WERI-Rb-1 (cell line): ENCODE measurements at places on chromosomes 4 and X.
A peak's percentile ranks its signal among the peaks of the same experiment; 100 is the strongest.

DNA sequence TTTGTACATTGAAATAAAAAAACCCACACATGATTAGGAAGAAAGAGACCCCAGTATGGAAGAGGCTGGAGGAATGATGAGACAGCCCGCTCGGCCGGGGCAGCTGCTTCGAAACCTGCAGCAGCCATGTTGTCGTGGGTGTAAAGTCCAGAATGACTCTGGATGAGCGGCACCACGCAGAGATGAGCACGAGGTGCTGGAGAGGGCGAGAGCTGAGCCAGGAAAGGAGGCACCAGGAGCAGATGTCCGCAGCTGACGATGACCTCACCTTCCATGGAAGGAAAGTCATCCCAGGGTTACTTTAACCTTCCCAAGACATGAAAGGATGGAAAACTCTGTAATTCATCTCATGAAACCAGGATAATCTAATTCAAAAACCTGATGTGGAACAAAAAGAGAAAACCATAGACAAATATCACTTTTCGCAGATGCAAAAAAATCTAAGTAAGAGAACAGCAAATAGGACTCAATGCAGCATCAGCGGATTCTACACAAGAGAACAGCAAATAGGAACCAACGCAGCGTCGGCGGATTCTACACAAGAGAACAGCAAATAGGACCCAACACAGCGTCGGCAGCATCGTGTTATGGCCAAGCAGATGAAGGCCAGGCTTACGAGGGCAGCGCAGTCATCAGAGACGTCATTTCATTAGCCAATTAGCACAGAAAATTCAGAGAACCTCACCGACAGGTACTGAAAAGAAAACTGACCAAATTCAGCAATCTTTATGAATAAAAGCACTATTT is 25.9 kb upstream of the SPON2 start:
- DNase-seq: no peak

- no peak for DNase-seq
Observed at GRCh38 chr4:166091912-166092510, 219.0 kb downstream of the TLL1 start.

GRCh38 chr4:177461606-177462005 is 19.4 kb upstream of the AGA start:
- no peak for DNase-seq

DNA sequence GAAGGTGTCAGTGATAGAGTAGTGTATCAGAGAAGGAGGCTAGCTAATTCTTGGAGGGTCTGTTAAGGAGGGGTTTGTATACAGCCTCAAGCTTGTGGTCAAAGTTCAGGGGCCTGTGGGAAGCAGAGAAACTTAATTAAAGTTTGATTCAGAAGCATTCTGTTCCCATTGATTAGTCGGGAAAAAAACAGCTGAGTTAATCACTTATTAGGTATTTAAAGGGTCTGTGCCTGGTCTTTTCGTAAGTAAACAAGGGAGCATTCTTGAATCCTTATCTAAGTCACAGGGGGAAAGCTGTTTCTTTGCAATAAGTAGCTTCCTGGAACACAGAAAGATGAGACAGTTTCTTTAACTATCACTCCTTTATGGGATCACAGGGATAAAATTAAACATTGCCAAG is 492.1 kb downstream of the PCDH10 start:
- DNase-seq: no peak

GRCh38 chrX:81195712-81196111 is 6.0 kb downstream of the HMGN5 start:
- DNase-seq: peak; percentile 63

DNA sequence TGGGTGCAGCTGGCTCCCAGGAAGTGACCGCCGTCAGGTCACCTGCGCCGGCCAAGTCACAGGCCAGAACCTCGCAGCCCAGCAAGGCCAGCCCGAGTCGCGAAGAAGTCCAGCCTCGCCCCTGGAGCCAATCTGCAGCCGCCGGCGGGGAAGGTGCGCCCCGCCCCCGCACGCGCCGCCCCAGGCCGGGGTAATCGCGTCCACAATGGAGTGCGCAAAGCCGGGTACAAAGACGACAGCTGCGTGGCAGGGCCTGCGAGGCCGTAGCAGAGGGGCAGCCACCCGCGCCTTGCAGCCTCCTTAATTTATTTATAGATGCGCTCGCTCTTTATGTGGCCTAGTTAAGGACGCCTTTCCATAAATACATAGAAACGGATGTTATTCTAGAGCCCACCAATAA is 139.4 kb upstream of the CPEB2 start:
- no peak for DNase-seq

- DNase-seq: no peak
Observed at GRCh38 chrX:148784137-148784536, 283.7 kb downstream of the AFF2 start.

DNA sequence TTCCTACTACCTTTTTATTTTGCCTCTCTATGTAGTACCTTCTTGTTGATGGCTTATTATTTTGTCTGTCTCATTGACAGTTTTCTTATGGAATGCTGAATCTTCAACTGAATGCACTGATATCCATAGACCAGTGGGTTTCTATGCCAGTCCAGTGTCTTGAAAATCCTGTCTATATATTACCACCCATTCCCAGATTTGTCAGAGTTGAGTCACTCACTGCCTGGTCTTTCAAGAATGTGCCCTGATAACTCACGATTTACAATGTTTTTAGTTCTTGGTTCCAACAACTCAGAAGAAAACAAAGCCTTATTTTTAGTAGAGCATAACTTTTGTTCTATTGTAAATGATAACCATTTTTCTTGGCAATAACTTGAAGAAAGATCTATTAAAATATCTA is 606.0 kb upstream of the PITX2 start:
- DNase-seq: no peak

DNA sequence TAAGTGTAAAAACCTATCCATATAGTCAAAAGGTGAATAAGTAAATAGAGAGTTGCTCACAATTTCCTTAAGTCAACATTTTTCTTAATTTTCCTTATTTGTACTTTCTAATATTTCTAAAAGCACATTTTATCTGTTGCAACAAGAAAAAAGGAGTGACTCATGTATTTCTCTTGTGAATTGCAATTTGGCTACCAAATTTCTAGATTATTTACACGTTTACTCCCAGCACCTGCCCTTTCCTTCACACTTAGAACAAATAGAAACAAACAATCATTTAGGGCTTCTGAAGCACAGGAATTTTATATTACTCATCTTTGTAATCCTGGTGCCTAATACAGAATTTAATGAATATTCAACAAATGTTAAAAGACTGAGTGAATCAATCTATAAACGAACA is 22.2 kb downstream of the BTC start:
- no peak for DNase-seq

DNA sequence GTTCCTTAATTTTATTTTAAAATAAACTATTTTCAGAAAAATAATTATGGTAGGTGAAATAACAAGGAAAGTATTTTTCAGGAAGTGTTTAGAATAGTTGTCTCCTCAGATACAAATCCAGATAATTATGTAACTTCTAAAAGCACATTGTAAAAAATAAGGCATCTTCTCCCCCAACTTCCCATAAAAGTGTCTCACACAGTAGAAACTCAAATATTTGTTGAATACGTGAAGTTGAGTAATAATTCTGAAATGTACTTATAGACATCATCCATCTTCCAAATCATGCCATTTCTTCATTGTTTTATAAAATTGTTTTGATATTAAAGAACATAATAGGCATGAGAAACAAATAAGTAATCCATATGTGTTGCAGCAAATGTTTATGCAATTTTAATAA is 18.0 kb downstream of the SHISA3 start:
- no peak for DNase-seq

DNA sequence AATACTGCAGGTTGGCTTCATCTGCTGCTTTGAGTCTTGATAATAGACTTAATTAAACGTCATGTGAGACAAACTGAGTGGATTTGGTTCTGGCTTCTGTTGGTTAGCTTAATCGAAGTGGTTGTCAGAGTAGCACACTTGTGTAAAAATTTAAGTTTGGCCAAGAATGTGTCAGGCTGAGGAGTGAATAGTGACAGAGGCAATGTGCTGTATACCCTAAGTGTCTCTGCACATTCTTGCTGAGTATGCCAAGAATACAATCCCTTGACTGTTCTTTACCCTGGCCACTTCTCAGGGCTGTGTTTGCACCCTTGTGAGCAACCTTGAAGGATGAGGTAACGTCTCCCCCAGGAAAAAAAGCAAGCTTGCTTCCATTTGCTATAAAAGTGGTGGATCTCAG is 14.9 kb downstream of the RPS3A start:
- DNase-seq: no peak

DNA sequence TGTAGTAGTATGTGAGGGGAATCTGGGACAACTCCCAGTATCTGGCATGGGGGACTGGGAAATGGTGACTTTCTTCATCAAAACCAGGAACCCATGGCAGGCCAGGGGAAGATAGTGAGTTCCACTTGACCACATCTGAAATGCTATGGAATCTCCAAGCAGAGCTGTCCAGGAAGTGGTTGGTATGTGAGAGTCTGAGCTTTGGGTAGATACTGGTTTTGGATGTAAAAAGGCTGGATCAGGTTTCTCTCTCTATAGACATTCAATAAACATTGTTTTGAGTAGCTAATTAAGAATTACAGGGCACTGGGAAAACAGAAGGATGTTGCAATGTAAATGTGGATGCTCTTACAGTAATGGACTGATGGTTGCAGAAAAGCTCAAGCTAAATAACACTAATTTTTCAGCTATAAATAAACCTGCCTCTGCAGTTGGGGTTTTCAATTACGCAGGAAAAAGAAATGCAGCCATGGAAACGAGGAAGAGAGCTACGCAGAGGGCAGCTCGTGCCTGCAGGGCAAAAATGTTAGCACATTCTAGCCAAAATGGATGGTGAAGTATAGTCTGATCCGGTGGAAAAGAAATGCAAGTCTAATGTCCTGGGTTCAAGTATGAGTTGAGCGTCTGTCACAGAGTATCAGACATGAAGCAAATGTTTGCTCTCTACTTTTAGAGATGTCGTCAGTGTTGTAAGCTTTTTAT is 13.4 kb upstream of the CHRNA9 start:
- DNase-seq: no peak

- no peak for DNase-seq
Observed at GRCh38 chr4:10656988-10657387, 27.6 kb downstream of the CLNK start.

DNA sequence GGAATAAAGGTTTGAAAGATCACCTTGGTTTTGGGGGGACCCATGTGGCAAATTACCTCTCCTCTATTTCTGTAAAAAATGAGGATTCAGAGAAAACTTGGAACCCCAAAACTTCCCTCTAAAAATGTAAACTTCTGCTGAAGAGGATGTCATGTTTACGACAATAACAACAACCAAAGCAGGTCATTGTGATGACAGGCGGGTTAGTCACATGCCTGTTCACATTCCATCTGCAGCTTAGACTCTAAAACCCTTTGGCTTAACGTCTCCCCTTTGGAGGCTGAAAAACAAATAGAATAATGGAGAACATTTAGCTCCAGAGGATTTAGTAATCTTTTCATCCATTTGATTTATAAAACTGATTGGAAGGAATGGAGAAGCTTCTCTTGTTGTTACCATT is 75.0 kb upstream of the FAM9C start:
- peak; percentile 16 for DNase-seq

- no peak for DNase-seq
Observed at GRCh38 chr4:107689912-107690587, 30.0 kb downstream of the PAPSS1 start.

DNA sequence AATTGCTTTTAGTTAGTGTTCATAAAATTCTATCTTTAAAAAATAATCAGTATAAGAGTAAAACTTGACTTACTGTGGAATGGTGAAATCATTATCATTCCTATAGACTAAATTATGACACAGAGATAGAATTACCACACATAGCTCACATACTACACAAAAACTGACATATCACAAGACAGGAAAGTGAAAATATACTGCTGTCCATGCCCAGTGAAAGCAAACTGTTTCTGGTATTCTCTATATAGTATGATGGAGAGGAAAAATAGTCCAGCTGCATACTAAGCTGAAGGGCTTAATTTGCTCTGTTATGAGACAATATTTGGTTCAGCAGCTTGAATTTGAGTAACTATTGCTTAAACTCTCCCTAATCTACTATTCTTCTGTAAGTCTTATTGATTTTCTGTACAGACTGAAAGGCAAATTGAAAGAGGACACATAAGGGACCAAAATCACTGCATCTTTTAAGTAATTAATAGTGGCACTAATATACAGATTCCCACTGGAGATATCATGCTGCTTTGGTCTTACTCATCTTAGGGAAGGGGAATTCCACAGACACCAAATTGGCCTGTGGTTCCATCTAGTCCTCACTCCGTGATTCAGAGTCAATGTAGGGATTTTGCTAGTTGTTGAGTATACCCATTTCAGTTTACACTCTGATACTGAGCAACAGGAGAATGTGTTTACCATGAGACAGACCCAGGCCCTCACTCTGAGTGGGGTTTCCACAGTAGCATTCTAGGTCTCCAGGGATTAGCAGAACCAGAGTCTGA is 47.4 kb upstream of the AGA start:
- DNase-seq: no peak

- no peak for DNase-seq
Observed at GRCh38 chr4:61575796-61576195, 375.7 kb downstream of the ADGRL3 start.

DNA sequence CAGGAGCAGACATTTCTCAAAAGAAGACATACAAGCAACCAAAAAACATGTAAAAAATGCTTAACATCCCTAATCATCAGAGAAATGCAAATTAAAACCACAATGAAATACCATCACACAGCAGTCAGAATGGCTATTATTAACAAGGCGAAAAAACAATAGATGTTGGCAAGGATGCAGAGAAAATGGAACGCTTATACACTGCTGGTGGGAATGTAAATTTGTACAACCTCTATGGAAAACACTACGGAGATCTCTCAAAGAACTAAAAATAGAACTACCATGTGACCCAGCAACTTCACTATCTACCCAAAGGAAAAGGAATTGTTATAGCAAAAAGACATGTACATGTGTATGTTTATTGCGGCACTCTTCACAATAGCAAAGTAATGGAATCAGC is 71.5 kb downstream of the PPP4R3C start:
- no peak for DNase-seq

DNA sequence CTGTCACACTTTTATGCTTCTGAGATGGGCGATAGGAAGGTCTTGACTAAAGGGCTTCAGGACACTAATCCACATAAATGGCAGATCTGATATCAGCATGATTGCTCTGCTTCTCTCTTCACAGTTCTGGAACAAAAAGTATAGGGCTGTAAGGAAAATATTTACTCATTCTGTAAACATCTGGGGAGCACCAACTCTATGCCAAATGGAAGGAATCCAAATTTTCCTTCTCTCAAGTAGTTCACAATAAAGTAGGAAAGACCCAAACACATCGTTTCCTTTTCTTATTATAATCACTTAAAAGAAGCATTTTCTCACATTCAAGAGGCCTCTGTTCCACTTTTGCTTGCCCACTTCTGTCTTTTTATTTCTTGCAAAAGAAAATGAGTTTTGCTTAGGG is 45.9 kb upstream of the F9 start:
- no peak for DNase-seq
